SJSA1 (cell line): ENCODE measurements at places on chromosomes 3 and 15. TPM values are rescaled to one million over a fixed set of nuclear protein-coding genes. Genes with fewer than 3 reads are reported as not detected.

- no peak overlapping the region for H3K27ac ChIP-seq
- no peak overlapping the region for H3K4me3 ChIP-seq
- no peaks in the 10 kb centered on the region for H3K4me1 ChIP-seq
- no peaks in the 10 kb centered on the region for H3K36me3 ChIP-seq
- no peaks in the 10 kb centered on the region for H3K27me3 ChIP-seq
- DNase-seq: no peak
Observed at GRCh38 chr3:13235897-13236296, 162.7 kb upstream of the IQSEC1 start.

DNA sequence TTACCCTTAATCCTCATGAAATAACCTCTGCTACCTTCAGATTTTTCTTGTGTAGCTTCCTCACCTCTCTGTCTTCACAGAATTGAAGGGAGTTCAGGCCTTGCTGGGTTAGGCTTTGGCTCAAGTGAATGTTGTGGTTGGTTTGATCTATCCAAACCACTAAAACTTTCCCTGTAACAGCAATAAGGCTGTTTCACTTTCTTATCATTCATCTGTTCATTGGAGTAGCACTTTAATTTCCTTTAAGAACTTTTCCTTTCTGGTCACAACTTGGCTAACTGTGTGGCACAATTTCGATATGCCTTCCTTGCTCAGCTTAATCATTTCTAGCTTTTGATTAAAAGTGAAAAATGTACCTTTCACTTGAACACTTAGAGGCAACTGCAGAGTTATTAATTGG, 129.8 kb downstream of the NR1I2 start:
- DNase-seq: no peak
- H3K27ac ChIP-seq: no peak overlapping the region
- H3K4me1 ChIP-seq: no peaks in the 10 kb centered on the region
- H3K4me3 ChIP-seq: no peak overlapping the region
- peaks cover 29% of the 10 kb centered on the region for H3K36me3 ChIP-seq
- H3K27me3 ChIP-seq: no peaks in the 10 kb centered on the region

DNA sequence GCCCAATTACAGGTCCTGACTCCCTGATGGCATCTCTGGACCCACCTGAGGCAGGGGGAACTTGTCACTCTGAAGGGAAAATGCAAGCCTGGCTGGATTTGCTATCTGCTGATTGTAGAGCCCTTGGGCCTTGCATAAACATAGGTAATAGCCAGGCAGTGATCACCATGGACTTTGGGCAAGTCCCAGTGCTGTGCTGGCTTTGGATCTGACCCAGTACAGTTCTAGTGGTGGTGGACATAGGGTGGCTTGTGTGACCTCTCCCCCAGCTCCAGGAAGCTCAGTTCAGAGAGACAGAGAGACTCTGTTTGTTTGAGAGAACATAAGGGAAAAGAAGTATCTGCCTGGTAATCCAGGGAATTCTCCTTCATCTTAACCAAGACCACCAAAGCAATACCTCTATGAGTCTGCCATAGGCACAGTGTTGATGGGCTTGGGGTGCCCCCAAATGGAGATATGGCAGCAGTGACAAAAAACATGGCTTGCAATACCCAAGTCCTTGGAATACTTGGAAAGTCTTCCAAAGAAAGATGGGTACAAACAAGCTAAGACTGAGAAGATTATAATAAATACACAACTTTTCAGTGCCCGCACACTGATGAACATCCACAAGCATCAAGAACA, 348.5 kb downstream of the PYDC2 start:
- H3K36me3 ChIP-seq: no peaks in the 10 kb centered on the region
- no peaks in the 10 kb centered on the region for H3K27me3 ChIP-seq
- no peak overlapping the region for H3K4me3 ChIP-seq
- H3K4me1 ChIP-seq: no peaks in the 10 kb centered on the region
- no peak overlapping the region for H3K27ac ChIP-seq
- DNase-seq: no peak

GRCh38 chr3:17431484-17432045, 310.9 kb downstream of the TBC1D5 start:
- no peaks in the 10 kb centered on the region for H3K36me3 ChIP-seq
- no peaks in the 10 kb centered on the region for H3K27me3 ChIP-seq
- no peaks in the 10 kb centered on the region for H3K4me1 ChIP-seq
- no peak overlapping the region for H3K27ac ChIP-seq

DNA sequence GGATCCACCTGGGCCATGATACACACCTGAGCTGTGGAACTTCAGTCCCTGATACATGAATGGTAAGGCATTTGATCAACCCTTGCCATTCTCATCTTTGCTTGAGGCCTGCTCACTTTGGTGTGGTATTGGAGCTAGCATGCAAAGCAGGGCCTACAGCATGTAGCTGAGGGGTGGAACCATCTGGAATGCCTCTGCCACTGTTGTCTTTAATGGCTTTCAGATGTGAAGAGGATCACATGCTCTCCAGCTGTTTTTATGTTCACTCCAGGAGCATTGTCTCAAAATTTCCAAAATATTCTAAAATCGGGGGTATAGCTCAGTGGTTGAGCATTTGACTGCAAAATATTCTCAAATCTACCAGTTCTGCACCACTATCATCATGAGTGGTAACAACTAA, 64.4 kb upstream of the PHLDB2 start:
- DNase-seq: no peak
- H3K27me3 ChIP-seq: no peaks in the 10 kb centered on the region
- peaks cover 9% of the 10 kb centered on the region; the same call in 1 of the 2 replicates for H3K4me1 ChIP-seq
- H3K4me3 ChIP-seq: no peak overlapping the region
- no peak overlapping the region for H3K27ac ChIP-seq
- no peaks in the 10 kb centered on the region for H3K36me3 ChIP-seq

DNA sequence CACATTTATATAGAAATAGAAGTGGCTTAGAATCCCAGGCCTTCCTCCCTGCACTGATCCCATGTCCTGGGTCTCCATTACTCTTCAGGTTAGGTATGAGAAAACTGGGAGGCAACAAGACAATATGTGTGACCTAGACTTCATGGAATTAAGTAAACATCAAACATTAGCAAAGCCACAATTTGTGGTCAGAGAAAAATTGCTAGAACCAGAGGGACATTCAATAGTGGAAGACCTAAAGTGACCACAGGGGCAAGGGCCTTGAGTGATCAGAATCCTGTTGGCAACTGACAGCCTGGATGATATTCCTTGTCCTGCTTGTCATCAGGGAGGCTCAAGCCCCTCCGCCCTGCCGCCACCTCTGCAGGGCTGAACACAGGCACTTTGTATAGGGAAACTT, 322.8 kb upstream of the CTNNB1 start:
- no peak overlapping the region for H3K4me3 ChIP-seq
- H3K36me3 ChIP-seq: no peaks in the 10 kb centered on the region
- H3K4me1 ChIP-seq: peaks cover 29% of the 10 kb centered on the region

DNA sequence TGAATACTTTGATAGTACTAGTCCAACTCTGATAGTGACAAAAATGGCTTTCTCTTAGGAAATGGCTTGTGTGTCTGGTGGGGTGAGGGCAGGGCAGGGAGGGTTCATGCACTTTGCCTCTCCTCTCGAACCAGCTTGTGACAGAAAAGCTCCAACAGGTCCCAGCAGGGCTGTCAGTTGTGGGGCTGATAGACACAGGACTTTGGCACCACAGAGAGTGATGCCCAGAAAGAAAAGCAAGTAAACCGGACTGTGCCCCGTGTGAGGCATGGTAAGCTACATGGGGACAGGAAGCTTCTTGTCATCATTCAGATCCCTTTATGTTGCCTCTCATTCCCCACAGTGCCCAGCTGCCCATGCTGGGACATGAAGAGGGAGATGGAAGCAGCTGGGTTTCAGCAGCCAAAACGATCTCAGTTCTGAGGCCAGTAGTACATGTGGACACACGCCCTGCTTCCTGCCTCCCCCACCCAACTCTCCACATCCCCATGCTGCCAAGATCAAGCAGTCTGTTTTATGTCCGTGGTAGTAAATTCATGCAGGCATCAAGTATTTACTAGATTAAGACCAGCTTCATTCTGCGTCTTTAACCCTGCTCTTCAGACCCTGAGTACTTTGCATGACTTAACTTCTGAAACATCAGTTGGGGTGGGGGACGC, 29.7 kb upstream of the LIPC start:
- H3K27ac ChIP-seq: no peak overlapping the region
- no peak overlapping the region for H3K4me3 ChIP-seq
- no peaks in the 10 kb centered on the region for H3K36me3 ChIP-seq
- no peak for DNase-seq

GRCh38 chr3:190169243-190169642, 48.5 kb upstream of the P3H2 start:
- no peak overlapping the region for H3K27ac ChIP-seq
- no peak overlapping the region for H3K4me3 ChIP-seq
- no peaks in the 10 kb centered on the region for H3K27me3 ChIP-seq
- peaks cover 11% of the 10 kb centered on the region for H3K4me1 ChIP-seq
- DNase-seq: no peak

The CX3CR1 gene
- not detected in 2 replicates for total RNA-seq

The ACTRT3 gene
- total RNA-seq: 2.2 and 2.4 TPM in 2 replicates
